ENCODE measurements at places on chromosomes 13 and 19.

DNA sequence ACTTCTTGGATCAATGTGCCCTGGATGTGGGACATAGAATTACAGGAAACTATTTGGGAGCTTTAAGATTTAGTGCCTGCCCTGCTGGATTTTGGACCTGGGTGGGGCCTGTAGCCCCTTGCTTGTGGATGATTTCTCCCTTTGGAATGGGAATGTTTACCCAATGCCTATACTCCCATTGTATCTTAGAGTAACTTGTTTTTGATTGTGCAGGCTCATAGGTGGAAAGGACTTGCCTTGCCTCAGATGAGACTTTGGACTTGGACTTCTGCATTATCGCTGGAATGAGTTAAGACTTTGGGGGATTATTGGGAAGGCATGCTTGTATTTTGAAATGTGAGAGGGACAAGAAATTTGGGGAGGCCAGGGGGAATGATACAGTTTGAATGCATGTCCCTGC is 13.5 kb downstream of the SLC15A1 start:
- no peak for DNase-seq

GRCh38 chr13:21243045-21243897 is 66.8 kb downstream of the MRPL57 start:
- no peak for DNase-seq

DNA sequence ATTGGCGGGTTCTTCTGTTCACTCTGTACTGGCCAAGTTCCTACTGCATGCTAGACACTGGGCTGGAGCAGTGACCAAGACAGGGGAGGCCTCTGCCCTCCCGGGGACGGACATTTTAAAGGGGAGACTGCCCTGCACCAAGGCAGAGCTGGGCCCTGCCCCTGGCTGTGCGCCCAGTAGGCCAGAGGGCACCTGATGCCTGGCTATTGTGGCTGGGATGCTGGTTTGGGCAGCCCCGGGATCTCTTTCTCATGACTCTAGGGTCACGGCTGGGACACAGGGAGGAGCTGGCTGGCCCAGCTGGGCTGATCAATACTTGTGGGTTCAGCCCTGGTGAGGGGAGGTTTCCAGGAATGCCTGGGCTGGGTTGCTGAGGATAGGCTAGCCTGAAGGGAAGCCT is 17.7 kb downstream of the LIPE start:
- DNase-seq: no peak

DNA sequence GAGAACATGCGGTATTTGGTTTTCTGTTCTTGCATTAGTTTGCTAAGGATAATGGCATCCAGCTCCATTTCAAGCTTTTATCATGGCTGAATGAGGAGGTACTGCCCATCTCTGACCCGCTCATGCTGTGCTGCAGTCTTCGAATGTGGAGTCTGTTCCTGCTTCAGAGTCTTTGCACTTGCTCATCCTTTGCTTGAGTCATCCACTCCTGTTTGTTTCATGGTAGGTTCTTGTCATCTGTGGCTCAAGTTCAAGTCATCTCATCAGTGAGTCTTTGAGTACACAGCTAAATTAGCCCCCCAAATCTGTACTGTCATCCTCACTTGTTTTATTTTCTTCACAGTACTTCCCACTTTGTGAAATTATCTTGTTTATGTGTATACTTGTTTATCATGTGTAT is 5.4 kb downstream of the UCHL3 start:
- no peak for DNase-seq

DNA sequence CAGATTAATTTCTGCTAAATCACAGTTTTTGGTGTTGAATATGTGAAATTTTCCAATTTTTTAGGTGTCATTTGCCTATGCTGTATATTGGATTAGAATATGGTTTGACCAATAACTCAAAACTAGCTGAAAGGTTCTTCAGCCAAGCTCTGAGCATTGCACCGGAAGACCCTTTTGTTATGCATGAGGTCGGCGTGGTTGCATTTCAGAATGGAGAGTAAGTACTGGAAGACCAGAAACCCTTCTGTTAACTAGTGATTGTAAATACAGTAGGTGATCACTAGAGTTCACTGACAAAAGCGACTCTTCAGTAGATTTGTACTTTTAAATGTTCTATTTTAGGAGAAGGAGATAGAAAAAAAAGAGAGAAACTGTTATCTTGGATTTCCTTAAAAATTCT is 22.3 kb downstream of the CDC16 start:
- DNase-seq: no peak

GRCh38 chr13:51902776-51903175 is 41.0 kb downstream of the CCDC70 start:
- no peak for DNase-seq

DNA sequence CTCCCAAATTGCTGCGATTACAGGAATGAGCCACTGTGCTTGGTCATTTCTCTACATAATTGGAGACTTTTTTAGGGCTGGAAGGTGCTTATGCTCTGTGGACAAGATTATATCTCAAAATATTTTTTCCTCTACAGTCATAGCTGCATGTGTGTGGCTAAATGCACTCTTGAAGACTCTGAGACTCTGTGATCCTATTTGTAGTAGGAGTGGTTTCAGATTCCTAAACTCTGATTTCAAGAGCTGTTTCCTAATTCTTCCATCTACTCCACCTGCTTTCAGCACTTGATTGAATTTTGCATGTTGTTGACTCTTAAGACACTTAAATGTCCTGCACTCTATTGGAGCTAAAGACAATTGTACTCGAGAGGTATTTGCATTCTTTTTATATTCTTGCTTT is 78.0 kb downstream of the KLF5 start:
- no peak for DNase-seq

DNA sequence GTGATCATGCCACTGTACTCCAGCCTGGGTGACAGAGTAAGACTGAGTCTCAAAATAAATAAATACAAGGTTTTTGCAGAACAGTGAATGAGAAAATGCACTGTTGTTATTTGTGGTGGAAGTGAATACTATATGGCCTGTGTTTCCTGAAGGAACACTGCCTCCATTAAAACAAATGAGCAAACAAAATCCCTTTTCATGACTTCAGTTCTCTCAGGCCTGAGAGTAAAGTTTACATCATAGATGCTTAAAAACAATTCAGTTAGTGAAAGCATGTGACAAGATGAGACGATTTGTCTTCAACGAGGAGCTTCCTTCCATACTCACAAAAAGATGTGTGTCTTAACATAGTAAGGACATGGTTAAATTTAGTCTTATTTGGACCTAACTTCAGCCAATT is 14.4 kb downstream of the SPINT2 start:
- DNase-seq: no peak

DNA sequence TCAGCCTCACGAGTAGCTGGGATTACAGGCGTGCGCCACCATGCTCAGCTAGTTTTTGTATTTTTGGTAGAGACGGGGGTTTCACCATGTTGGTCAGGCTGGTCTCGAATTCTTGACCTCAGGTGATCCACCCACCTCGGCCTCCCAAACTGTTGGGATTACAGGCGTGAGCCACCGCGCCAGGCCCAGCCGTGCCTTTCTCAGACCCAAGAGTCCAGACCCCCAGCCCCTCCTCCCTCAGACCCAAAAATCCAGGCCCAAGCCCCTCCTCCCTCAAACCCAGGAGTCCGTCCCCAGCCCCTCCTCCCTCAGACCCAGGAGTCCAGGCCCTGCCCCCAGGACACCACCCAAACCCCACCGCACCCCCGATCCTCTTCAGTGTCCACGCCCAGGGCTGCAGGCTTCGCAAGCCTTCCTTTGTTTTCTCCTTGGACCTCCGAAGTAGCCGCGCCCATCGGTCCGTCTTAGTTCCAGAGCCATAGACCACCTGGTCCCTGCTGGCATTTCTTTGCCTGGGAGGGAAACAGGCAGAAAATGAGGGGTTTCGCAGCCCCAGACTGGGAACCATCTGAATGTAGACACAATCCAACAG is 3.7 kb downstream of the TMC4 start:
- no peak for DNase-seq

DNA sequence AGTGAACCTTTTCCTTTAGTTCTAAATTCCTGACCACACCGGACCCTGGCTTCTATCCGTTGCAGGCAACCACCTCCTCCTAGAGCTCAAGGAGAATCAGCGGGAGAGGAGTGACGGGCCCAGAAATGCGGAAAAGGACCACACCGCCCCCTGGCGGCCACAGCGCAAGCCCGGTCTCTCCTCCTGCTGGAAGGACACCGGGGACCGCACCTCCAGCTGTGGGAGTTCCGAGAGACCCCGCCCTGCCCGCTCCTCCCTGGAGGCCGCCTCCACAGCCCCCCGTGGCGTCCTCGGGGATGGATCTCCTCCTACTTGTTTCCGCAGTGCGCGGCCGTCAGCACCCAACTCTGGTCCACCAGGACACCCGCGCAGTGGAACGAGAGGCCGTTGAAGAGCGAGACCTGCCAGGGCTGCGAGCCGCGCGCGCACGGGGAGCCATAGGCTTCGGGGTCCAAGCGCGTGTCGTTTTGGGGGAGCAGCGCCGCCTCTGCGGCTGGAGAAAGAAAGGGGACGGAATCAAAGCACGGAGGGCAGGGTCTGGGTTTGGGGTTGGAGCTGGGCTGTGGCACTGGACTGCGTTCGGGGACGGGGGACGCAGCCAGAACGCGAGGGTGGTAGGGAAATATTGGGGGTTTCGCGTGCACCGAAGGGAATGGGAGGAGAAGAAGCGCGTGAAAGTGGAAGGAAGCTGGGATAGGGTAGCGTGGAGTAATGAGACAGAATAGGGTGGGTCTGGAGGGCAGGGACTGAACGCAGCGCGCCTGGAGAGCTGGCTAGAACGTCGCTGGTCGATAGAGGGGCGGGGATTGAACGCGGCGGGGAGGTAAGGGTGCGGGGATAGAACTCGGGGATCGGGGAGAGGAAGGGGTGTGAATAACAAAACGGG is 2.5 kb downstream of the KLK10 start:
- DNase-seq: peak; percentile 72

- no peak for DNase-seq
Measured at GRCh38 chr13:50873991-50874390, 30.5 kb upstream of the DLEU7 start.

DNA sequence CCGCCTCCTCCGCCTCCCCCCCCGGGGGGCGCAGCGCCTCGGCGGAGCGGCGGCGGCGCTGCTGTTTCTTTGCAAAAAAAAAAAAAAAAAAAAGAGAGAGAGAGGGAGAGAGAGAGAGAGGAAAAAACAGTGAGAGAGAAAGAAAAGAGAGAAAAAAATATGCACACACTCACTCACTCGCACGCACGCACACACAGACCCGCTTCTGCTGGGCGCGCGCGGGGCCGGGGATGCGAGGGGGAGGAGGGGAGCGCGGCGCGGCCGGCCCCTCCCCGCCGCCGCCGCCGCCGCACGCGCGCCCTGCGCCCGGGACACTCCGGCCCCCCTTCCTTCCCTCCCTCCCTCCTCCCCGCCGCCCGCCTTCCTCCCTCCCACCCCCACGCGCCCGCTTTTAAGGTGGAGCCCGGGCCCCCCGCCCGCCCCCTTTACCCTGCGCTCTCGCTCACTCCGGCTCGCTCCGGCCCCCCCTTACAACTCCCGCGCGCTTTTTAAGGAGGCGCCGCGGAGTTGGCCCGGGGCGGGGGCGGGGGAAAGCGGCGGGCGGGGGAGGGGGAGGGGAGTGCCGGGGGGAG is at the start of gene SAMD1:
TSS of gene SAMD1 (minus strand) at position 243 of the 572 bp plus-strand sequence.
- peak; percentile 66 for DNase-seq

DNA sequence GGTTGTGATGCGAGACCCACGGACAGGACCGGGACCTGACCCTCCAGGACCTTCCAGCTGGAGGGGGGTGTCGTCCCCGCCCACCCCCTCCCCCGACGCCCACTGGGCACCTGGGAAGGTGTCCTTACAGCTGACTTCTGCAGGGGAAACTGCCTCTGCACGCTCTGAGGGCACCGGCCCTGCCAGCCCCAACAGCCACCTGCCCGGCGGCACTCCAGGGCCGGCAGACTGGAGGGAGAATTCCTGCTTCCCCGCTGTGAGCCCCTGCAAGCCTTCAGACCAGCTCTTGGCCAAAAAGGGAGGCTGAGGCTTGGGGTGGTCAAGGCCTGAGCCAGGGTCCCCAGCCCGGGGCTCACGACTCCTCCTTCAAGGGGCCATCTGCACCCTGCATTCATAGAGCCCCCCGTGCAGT is 1.2 kb downstream of the CNN2 start:
- no peak for DNase-seq

GRCh38 chr19:23855676-23856075 is 59.0 kb upstream of the ZNF726 start:
- DNase-seq: no peak

- DNase-seq: peak; percentile 54
Measured at GRCh38 chr19:15378534-15379082, 979 bp downstream of the AKAP8 start.

GRCh38 chr13:43134868-43135267 is 111.5 kb downstream of the DNAJC15 start:
- DNase-seq: no peak

GRCh38 chr19:49873129-49873521 is 4.0 kb downstream of the AKT1S1 start:
- no peak for DNase-seq

GRCh38 chr13:98543378-98544103 is 33.4 kb downstream of the STK24 start:
- no peak for DNase-seq

DNA sequence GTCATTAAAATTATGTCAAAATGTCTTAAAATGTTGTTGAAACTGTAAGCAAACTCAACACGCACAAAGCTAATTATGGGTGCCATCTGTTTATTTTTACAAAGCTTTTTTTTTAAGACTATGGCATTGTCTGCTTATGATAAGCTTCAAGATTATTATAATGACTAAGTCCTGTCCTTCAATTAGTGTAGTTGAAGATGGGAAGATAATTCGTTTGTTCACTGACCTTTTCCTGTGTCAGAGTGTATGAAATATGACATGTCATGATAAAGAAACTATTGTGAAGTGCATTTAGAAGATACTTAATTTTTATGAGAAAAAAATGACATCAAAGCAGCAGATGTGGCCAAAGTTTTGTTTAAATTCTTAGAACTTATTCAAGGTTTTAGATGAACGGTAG is 211.3 kb downstream of the PCCA start:
- DNase-seq: no peak

GRCh38 chr13:61084988-61085387 is 330.7 kb downstream of the PCDH20 start:
- DNase-seq: no peak

- no peak for DNase-seq
Measured at GRCh38 chr13:59607780-59608233, 555.9 kb downstream of the DIAPH3 start.

DNA sequence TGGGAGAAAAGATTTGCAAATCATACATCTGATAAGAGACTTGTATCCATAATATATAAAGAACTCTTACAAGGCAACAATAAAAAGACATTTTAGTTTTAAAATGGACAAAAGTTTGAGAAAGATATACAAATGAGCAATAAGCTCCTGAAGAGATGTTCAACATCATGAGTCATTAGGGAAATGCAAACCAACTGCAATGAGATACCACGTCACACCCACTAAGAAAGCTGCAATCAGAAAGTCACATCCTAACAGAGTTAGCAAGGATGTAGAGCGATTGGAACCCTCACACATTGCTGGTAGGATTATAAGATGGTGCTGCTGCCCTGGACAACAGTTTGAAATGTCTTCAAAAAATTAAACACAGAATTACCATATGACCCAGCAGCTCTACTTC is 50.3 kb downstream of the GSX1 start:
- DNase-seq: no peak

- no peak for DNase-seq
Measured at GRCh38 chr13:97395447-97396136, 38.4 kb upstream of the RAP2A start.

DNA sequence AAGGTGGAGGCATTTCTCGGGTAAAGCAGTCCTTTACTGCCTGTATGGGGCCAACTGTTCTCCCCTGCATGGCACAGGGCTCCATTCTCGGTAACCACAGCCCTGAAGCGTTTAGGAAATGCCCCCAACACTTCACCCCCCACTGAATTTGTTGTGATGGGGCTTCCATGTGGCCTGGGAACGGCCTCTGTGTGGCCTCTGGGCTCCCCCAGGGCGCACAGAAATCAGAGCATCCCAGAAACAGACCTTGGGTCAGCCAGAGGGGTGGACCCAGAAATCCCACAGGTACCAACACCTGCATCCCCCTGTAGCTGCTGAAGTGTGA is 153.7 kb upstream of the VSTM2B start:
- DNase-seq: no peak

Measured in activated naive CD4-positive, alpha-beta T cell treated with anti-CD3 and anti-CD28 coated beads, Interleukin-2, amount 50 U/mL, for 72 hours (primary cell).